ENCODE measurements at places on chromosomes 2 and 18.

DNA sequence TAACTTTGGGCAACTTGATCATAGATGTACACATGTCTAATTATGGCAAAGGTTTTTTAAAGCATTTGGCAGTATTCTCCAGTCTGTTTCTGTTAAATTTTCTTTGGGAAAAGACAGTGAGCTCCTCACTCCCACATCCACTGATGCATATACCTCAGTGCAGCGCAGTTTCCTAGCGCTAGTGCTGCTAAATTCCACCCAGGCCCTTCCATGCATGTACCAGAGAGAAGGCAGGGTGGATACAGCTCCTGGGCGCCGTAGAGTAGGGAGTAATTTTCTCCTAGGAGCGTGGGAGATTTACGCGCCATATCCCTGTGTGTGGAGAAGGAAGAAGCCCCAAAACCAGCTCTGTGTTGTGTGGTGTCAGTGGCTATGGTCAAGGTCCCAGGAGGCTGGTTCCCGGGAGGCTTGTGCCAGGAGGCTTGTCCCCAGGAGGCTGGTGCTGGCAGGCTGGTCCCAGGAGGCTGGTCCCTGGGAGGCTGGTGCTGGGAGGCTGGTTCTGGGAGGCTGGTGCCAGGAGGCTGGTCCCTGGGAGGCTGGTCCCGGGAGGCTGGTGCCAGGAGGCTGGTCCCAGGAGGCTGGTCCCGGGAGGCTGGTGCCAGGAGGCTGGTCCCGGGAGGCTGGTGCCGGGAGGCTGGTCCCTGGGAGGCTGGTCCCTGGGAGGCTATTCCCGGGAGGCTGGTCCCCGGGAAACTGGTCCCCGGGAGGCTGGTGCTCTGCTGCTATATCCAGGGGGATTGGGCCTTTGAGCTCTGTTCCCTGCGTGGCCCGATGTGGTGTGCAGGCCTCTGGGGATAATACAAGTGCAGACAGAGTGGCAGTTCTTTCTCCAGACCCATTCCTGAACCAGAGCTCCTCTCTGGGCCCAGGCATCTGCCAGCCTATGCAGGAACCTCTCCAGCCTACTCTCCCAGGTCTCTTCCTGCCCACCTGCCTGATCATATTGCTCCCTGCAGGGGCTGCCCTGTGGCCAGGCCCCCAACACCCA is 161.2 kb downstream of the SEPTIN10 start:
- DNase-seq: no peak

GRCh38 chr2:74843899-74844298 is 10.0 kb downstream of the HK2 start:
- no peak for DNase-seq

GRCh38 chr2:179017773-179018357 is 32.1 kb downstream of the CCDC141 start:
- DNase-seq: no peak

DNA sequence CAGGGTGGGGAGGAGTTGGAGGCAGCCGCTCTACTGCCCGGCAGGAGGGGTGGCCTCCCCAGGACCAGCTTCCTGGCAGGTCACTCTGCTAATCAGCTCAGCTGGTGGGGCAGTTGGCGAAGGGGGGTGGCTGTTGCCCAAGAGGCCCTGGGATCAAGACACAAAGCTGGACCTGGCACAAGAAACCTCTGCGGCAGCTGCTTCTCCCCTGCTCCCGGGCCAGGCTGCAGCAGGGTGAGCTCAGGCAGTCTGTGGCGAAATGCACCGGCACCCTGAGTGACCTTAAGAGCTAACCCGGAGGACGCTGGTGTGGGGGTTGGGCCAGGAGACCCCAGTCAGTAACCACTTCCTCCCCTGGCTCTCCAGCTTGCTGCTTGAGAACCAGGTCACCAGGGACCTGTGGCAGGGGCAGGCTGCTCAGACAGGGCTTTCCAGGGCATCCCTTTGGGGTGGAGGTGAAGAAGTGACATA is 31.1 kb downstream of the TOGARAM2 start:
- DNase-seq: peak; percentile 92

GRCh38 chr2:96962567-96963203 is 23.7 kb downstream of the FAM178B start:
- DNase-seq: no peak

DNA sequence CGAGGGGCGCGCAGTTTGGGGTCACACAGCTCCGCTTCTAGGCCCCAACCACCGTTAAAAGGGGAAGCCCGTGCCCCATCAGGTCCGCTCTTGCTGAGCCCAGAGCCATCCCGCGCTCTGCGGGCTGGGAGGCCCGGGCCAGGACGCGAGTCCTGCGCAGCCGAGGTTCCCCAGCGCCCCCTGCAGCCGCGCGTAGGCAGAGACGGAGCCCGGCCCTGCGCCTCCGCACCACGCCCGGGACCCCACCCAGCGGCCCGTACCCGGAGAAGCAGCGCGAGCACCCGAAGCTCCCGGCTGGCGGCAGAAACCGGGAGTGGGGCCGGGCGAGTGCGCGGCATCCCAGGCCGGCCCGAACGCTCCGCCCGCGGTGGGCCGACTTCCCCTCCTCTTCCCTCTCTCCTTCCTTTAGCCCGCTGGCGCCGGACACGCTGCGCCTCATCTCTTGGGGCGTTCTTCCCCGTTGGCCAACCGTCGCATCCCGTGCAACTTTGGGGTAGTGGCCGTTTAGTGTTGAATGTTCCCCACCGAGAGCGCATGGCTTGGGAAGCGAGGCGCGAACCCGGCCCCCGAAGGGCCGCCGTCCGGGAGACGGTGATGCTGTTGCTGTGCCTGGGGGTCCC is at the start of gene ITGA4:
ITGA4 (plus strand) TSS at position 266 of the 620 bp plus-strand sequence; CDS start at position 535, 269 bp downstream.
- peak; percentile 72 for DNase-seq

DNA sequence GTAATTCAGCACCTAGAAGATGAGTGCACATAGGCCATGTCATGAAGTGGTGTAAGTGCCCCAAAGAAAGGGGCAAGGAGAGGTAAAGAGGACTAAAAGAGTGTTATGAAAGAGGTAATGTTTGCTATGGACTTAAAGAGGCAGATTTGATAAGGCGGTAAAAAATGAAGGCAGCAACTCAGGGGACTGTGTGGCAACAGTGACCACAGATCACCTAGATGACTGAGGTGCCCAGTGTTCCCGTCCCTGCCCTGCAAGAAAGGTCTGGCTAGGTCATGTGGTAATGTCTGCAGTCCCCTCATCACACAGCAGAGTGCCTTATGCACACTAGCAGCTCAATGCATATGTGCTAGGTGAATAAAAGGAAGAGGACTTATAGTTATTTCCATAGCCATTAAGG is 356.8 kb downstream of the LRRTM1 start:
- no peak for DNase-seq

- DNase-seq: no peak
Measured at GRCh38 chr18:58525928-58526424, 102.9 kb downstream of the ALPK2 start.

- DNase-seq: no peak
Measured at GRCh38 chr2:11534071-11534745, 363 bp downstream of the GREB1 start.

DNA sequence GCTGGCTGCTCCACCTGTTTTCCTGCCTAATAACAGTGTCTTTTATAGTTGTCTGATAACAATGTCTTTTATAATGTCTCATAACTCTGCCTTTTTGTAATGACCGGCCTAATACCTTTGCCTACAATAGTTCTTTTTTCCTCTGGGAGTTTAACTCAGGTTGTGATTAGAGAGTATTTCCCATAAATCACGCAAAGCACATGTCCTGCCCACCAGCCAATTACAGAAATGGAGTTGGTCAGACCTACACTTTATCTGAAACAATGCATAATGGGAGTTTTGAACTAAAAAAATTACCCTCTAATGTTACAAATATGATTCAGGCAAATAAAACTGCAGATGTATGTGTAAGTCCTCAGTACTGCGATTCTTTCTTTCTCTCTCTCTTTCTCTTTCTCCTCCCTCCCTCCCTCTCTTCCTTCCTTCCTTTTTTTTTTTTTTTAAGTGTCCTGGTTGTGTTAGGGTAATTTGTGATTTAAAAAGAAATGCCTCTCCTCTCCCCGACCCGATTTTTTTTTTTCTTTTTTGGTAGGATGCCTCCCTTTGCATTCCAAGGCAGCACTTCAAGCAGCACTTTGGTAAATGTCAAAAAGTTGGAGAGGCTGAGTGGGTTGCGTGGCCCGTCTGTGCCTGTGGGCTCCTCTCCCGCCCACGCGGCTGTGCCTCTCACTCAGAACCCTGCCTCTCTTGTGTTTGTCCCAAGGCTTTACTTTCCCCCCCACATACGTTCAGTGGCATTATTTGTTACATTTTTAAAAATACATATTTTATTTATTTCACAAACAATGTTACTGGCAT is 147.3 kb downstream of the AGAP1 start:
- peak; percentile 70 for DNase-seq

- DNase-seq: no peak
Measured at GRCh38 chr2:43011158-43011491, 215.3 kb downstream of the ZFP36L2 start.

DNA sequence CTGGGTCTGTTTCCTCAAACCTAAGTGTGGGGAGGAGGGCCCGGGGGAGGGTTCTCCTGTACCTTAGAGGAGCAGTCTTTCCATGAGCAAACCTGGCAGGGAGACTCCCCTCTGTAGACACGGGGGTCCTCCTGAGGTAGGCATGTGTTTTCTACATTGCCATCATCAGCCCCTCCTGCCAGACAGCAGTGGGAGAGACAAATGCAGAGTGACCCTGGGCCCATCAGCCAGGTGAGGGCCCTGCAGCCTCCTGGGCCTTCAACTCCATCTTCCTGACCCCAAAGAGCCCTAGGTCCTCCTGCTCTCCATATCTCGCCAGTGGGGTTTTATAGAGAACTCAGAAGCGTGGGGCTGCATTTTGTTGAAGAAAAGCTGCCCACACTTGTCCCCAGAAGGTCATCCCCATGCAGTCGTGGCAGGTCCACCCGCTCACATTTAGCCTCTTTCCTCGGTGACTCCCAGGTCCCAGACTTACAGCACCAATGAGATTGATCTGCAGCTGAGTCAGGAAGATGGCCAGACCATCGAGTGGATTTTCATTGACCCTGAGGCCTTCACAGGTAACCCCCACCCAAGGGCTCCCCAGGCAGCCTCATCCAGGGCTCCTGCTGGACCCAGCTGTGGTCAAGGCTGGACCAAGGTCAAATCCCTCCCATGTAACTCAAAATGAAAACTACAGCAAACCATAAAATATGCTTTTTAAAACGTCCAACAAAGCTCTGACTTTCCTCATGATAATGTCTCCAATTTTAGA is 2.6 kb downstream of the CHRNG start:
- DNase-seq: no peak

- peak; percentile 82 for DNase-seq
Measured at GRCh38 chr2:50591642-50592041, 440.3 kb downstream of the NRXN1 start.

- DNase-seq: no peak
Measured at GRCh38 chr2:239339726-239340601, 60.9 kb downstream of the HDAC4 start.

DNA sequence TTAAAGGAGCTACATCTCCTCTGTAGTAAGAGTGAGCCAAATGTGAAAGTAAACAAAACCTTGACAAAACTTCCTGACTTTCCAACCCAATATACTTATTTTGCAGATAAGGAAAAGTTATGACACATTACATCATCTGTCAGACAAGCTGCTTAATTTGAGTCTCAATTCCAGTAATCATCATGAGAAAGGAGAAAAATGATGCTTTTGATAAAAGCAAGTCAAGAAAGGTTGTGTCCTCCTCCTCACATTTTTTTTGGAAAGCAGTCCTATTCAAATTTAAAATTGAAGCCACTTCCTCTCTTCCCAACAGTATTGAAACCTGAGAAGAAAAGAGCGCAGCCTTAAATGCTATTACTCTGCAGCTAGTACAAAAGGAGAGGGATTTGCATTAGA is 519.6 kb downstream of the LRP1B start:
- no peak for DNase-seq

- DNase-seq: no peak
Measured at GRCh38 chr2:74576863-74577229, 22.3 kb downstream of the DOK1 start.

- no peak for DNase-seq
Measured at GRCh38 chr2:176087330-176088047, 3.7 kb upstream of the EVX2 start.

GRCh38 chr2:51079945-51080344 is 48.0 kb upstream of the NRXN1 start:
- no peak for DNase-seq

DNA sequence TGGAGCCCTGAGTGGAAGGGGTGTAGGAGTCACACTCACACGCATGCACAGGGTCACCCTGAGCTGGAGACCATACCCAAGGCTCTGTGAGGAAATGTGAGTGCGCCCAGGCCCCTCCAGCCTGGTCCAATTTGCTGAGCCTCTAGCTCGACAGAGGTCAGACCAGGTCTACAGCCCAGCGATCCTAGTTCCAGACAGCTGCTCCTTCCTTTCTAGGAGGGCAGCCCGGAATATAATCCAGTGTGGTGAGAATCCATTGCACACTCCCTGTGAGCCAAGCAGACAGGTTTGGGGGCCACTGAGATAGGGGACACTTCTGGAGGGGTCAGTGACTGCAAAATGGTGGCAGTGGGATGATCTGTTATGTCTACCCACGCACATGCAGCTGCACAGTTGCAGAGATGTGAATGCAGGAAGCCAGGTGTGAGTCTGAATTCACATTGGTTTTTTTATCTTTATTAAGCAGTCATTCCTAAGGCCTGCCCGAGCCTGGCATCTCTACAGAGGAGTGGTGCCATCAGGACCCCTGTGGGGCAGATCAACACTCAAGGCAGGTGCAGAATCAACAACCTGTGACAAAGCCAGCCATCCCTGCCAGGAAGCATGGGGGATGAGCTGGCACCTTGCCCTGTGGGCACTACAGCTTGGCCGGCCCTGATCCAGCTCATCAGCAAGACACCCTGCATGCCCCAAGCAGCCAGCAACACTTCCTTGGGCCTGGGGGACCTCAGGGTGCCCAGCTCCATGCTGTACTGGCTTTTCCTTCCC is at the start of gene GPR148:
GPR148 (plus strand) TSS at position 522 of the 768 bp plus-strand sequence; CDS start at position 604, 82 bp downstream.
- DNase-seq: no peak

- no peak for DNase-seq
Measured at GRCh38 chr2:183579686-183580085, 455.4 kb downstream of the NUP35 start.

- peak; percentile 91 for DNase-seq
Measured at GRCh38 chr2:188291617-188292347, at the start of gene GULP1. Gene GULP1 (plus strand): TSS chr2:188291874. CDS start chr2:188477703, 185,829 bp downstream.

- no peak for DNase-seq
Measured at GRCh38 chr2:120631724-120632123, 103.9 kb upstream of the GLI2 start.

DNA sequence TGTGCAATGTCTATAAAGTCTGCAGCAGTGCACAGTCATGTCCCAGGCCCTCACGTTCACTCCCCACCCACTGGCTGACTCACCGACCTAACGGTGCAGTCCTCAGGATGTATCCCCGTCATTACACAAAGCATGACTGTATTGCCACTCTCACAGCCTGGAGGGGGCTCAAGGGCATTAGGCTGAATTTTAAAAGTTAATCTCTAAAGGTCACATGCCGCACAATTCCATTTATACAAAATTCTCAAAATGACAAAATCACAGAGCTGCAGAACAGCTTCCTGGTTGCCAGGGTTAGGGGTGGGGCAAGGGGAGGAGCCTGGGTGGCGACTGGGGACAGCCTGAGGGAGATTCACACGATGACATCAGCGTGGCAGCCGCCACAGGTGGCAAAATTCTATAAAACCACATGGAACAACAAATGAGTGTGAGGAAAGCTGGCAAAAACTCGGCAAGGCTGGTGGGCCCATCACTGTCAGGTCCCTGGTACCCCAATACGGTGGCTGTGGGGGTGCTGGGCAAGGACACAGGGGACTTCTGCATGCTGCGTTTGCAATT is 97.6 kb downstream of the NDUFA10 start:
- DNase-seq: no peak
